CD4-positive, alpha-beta T cell treated with Interleukin-6 at 100 ng/mL for 8 hours (primary cell): ENCODE measurements at places on chromosomes 1 and 21.
A peak's percentile ranks its signal among the peaks of the same experiment; 100 is the strongest.

DNA sequence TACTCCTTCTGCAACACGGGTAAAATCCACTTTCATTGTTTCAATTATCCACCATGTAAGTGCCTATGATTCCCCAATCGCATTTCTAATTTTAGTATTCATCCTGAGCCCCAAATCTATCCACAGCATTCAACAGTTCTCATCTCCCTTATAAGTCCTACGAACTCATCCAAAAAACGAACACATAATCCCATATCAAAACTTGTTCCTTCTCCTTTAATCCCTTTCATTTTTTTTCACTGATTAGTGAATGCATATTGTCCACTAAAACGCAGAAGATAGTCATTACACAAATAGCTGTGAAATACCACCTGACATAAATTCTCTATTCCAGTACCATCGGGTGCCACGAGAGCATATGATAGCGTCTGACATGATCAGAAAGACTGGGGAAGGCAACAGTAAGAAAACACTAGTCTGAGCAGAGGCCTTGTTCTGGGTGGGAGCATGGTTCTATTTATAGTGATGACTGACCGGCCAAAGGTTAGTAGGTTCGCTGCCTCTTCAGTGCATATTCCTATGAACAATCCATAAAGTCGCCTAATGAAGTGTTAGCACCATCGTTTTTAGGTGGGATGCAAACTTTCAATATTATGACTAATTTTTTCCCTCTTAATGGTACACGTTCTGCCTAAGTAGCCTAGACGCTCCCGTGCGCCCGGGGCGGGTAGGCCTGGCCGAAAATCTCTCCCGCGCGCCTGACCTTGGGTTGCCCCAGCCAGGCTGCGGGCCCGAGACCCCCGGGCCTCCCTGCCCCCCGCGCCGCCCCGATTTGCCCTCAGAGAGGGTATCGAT is 648 bp downstream of the ATP5PF start:
- no peak for DNase-seq

DNA sequence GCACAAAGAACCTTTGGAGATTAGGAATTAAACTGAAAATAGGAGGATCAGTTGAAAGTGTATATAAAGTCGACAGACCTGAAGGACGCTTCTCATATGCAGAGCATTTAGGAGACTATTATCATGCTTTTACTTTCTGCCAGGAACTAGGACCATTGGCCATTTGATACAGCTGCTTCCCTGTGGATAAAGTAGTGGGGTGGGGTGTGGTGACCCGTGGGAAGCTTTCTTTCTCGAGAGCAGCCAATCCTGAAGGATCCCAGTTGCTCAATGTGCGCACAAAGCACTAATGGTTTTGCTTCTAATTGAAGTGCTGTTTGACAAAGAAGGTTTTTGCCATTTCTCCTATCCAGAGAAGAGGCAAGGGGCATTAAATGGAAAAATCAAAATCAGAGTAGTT is 14.9 kb upstream of the CD55 start:
- no peak for DNase-seq

DNA sequence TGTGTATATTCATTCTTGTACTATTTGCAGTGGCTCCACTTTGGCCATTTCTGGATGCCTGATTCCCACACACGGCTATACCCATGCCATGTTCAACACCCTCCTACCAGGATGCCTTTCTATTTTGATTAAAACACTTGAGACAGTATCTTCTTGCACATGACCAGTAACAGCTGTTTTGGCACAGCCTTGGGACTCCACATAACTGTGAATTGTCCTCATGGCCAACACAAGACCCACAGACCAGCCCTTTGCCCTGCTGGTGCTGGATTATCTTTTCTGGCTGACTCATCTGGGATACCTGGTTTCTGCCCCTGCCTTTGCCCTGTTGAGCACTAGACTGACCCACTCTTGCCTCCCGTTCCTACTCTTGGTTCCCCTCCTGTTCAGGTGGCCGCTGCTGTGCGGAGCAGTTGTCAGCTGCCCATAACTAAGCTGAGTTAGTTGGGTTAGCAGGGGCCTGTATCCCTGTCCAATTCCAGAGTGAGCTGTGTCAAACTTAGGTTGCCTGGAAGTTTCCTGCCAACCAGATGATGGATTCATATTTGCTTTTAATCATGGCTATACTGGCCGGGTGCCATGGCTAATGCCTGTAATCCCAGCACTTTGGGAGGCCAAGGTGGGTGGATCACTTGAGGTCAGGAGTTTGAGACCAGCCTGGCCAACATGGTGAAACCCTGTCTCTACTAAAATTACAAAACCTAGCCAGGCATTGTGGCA is 10.8 kb upstream of the EYA3 start:
- DNase-seq: no peak

DNA sequence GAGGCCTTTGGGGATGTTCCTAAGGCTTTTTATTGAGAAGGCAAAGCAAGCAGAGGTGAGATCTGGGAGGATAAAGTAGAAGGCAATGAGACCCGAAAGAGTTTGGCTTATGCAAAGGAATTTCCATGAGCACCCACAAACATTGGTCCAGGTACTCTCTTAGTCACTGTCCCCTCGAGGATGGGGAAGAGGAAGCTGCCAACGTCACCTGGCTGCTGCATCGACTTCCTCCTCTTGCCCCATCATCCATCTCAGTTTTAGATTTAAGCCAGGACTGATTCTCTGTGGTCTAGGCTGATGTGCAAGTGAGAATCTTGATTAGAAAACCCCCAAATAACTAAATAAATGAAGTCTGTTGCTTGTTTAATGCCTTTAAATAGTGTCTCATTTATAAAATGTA is 28.7 kb downstream of the RUNX1 start:
- peak; percentile 31 for DNase-seq

- no peak for DNase-seq
Measured at GRCh38 chr21:46065914-46066551, 31.9 kb upstream of the COL6A2 start.

GRCh38 chr1:99737016-99737415 is 29.4 kb downstream of the FRRS1 start:
- DNase-seq: no peak

DNA sequence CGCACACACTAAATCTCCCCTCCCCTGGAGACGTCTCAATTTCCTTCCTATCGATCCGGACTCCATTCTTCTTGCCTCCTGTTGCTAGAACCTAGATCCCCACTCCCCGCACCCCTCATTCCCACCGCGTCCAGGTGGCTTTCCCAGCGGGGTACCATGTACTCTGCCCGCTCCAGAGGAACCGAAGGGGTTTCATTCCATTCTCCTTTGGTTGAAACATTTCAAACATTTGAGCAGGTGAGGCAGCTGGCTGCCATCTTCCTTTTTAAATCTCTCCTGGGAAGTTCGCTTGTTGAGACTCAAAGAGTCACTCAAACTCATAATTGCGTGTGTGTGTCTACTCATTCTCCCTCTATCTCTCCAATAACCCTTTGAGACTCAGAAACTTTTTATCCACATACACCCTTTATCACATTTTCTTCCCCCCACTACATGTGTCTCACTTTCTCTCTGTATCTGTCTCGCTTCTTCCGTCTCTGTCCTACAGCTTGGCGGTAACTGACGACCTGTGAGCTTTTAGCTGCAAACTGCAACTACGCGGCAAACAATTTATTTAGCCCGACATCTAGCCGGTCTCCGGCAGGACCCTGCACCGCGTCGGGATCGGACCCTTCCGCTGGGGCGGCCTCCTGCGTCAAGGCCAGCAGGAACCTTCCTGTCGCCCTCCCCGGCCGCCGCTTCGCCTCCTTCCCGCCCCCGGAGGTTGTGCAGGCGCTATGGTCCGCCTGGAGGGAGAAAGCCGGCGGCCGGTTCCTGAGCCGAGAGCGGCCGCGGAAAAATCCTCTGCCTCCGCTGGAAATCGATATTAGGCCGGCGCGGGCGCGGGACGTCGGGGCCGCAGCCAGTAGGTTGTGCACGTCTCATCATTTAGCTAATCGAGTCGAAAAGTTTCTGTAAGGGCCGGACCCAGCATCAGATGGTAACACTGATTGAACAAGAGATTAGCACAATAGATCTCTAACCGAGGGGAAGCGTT is 3.0 kb upstream of the FOXD3 start:
- no peak for DNase-seq

DNA sequence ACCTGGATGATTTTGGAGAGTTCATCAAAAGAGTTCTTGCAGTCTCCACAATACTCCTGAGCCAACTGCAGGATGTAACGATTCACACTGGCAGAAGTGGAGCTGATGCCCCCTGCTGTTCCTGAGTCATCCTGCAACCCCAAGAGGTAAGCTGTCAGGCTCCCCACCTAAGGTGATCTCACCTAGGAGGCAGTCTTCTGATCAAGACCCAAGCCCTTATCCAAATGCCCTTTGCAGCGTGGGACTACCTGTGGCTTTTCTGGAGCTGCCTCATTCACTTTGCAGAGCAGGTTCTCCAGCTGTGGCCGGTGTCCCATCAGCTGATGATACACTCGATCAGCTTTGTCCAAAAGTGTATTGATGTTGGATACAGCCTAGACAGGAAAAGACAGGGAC is 96.4 kb downstream of the UBR4 start:
- DNase-seq: peak; percentile 22
